T-helper 22 cell (primary cell): ENCODE measurements at places on chromosomes 13 and 19.

GRCh38 chr13:44040818-44041100 lies 161.1 kb downstream of the LACC1 start:
- DNase-seq: no peak

DNA sequence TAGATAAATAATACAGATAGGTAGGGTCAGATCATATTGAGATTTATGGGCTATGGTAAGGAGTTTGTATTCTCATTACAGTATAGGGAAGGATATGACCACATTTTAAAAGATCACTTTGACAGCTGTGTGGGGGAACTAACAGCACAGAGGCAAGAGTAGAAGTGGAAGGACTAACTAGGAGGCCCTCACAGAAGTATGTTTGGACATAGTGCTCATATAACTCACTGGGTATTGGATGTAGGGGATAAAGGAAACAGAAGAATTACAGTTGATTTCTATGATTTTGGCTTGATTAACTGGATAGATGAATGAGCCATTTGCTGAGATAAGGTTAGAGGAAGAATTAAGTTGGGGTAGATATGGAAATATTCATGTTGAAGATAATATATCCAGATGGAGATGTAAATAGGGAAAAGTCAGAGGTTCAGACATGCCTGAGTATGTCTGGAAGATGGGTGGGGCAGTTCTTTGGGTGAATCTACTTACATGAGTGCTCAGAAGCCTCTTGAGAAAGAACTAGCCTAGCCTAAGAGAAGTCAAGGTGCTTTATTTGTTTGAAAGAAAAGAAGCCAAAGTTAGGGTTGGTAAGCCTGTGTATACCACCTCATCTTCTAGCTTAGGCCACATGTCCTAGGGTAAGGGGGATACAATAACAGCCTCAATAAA lies 133.4 kb downstream of the NDFIP2 start:
- DNase-seq: no peak

- no peak for DNase-seq
Observed at GRCh38 chr19:973726-974563, 10.2 kb upstream of the WDR18 start.

DNA sequence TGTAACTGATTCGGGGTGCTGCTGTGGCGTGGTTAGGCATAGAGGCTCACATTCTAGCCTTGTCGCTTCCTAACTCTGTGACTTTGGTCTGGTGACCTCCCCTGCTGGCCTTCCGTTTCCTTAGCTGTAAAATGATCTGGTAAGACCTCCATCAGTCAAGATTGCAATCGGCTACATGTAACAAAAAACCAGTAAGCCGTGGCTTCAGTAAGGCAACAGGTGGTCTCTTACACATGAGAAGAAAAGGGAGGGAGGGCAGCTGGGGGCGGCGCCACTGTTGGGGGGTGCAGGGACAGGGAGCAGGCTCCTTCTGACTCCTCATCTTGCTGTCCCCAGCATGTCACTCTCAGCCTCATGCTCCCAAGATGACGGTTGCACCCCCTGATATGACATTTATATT lies 148.0 kb downstream of the SIPA1L3 start:
- DNase-seq: no peak

GRCh38 chr13:95954266-95954665 lies 98.9 kb downstream of the UGGT2 start:
- DNase-seq: no peak

- peak; percentile 75 for DNase-seq
Observed at GRCh38 chr19:49497047-49497788, 984 bp downstream of the RPS11 start.

GRCh38 chr19:21109116-21109515 lies 27.1 kb downstream of the ZNF714 start:
- no peak for DNase-seq

- DNase-seq: no peak
Observed at GRCh38 chr13:113855012-113855921, 8.6 kb downstream of the GAS6 start.

DNA sequence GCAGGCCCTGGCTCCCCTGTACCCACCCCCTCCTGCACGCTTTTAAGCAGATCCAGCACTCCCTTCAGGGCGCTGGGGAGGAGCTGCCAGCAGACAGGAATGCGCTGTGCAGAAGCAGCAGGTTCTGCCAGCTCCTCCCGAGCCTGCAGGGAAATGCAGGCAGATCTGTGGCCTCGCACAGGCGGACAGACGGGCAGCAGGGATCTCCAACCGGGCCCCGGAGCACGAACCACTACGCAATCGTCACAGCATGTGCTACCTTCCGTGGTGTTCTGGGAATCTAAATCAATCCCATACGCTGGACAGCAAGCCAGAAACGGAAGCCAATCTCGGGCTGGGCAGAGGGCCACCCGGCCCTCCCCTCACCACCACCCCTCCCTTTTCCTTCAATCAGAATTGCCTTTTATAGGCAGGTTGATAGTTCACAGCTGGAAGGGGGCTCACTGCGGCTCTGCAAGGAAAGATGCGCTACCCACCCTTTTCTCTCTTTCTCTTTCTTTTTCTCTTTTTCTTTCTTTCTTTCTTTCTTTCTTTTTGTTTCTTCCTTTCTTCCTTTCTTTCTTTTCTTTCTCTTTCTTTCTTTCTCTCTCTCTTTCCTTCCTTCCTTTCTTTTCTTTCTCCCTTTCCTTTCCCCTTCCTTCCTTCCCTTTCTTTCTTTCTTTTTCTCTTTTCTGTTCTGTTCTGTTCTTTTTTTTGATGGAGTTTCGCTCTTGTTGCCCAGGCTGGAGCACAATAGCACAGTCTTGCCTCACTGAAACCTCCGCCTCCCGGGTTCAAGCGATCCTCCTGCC lies 99.9 kb downstream of the GNG7 start:
- no peak for DNase-seq
